ENCODE measurements at places on chromosomes 2 and 18.

DNA sequence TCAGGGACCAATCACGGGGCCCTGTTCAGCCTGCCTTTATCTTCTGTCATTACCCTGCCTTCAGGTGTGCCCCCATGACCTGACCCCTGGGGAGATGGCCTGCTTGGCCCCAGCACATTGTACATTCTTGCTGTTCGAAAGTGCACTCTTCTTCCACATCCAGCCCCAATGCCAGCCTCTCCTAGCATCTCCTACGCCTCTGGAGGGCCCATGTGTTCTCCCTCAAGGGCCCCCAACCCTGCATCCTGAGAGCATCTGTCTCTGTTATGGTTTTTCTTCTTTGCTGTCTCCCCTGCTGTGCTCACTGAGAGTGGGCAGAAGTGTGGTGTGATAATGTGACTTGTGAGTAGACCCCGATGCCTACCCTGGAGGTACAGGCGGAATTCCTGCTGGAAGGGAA, 41.5 kb upstream of the OTOS start:
- no peak for DNase-seq

GRCh38 chr2:170310876-170311502, 133.0 kb downstream of the MYO3B start:
- no peak for DNase-seq

- no peak for DNase-seq
Observed at GRCh38 chr2:127525691-127526131, 578 bp downstream of the IWS1 start.

GRCh38 chr2:48677450-48677849, 59.8 kb downstream of the GTF2A1L start:
- no peak for DNase-seq

DNA sequence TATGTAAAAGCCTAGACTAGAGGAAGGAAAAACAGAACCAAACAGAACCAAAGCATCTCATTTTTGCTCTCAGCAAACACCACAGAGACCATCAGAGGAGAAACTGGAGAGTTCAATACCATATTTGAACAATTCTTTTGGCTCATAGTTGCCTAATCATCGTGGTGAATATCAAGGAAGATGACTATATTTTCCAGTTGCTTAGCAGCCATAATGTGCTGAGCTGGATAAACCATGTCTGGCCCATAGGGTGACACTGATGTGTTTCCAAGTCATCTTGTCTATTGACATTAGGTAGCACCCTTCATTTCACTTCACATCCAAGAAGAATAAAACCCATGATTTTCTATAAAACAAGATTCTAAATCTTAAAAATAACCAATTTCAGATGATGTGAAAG, 5.9 kb upstream of the XRCC5 start:
- no peak for DNase-seq
